Vagina (tissue), 2 donors: ENCODE measurements at places on chromosomes 3 and 15. TPM values are rescaled to one million over a fixed set of nuclear protein-coding genes. Genes with fewer than 3 reads are reported as not detected.

Gene SNRPN
- total RNA-seq, result 79.6 TPM

Gene CHDH
- total RNA-seq, result 1.7 TPM

Gene MAPK6
- 41.0 TPM for total RNA-seq

Gene CLDN18
- not detected for total RNA-seq

Gene TSC22D2
- total RNA-seq, result 35.6 TPM

Gene SEMA6D
- total RNA-seq, result 34.9 TPM

Gene LMLN
- 18.9 TPM for total RNA-seq

Gene MAPKAPK3
- 38.1 TPM for total RNA-seq

DNA sequence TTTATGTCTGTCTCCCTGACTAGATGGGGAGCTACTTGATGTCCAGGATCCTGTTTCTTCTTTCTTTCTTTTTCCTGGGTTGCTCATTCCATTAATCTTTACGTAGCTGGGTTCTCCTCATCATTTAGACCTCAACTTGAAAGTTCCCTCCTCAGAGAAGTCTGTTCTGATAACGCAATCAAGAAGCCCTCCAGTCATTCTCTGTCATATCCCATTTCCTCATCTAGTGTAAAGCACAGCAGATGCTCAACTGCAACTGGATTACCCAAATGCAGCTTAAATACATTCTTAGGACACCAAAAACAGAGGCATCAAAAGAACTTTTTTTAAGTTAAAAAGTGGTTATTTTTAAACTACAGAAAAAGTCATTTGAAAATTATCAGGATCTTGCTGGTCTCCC, 51.7 kb upstream of the ST3GAL6 start:
- DNase-seq, result no peak

- DNase-seq, result no peak
These were observed 22.2 kb downstream of the IQSEC1 start for GRCh38 chr3:13051066-13051465.

- no peak for DNase-seq
These were observed 36.7 kb downstream of the SRP14 start for GRCh38 chr15:40002295-40002694.

DNA sequence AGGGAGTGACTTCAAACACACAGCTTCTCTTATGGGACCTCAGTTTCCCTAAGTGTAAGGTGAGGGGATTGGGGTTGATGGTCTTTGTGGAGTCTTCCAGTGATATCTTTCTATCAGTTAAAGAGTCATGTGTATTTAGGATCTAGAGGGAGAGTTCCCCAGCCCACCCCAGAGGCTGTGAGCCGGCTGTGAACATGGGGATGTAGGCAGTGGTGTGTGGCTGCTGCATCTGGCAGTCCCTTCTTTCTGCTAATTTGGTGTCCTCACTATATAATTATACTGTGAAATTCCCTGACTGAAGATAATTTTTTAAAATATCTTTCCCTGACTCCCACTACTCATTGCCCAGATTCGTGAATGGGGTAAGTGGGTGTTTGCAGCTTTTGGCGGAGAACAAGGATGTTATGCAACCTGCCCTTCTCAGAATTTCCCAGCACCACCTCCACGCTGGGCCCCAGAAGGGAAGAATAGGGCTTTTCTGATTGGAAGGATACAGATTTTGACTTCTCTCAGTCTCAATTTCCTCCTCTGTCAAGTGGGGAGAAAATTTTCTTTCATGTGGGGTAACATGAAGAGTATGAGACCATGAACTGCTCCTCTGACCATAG, 79.0 kb upstream of the RASGRF1 start:
- peak; percentile 47 for DNase-seq

- no peak for DNase-seq
These were observed 146.0 kb upstream of the SMAD3 start for GRCh38 chr15:66919421-66919820.

GRCh38 chr3:9499455-9500107, 54.0 kb downstream of the LHFPL4 start:
- DNase-seq, result no peak

- DNase-seq, result no peak
These were observed 23.2 kb upstream of the OCA2 start for GRCh38 chr15:28122038-28122949.

DNA sequence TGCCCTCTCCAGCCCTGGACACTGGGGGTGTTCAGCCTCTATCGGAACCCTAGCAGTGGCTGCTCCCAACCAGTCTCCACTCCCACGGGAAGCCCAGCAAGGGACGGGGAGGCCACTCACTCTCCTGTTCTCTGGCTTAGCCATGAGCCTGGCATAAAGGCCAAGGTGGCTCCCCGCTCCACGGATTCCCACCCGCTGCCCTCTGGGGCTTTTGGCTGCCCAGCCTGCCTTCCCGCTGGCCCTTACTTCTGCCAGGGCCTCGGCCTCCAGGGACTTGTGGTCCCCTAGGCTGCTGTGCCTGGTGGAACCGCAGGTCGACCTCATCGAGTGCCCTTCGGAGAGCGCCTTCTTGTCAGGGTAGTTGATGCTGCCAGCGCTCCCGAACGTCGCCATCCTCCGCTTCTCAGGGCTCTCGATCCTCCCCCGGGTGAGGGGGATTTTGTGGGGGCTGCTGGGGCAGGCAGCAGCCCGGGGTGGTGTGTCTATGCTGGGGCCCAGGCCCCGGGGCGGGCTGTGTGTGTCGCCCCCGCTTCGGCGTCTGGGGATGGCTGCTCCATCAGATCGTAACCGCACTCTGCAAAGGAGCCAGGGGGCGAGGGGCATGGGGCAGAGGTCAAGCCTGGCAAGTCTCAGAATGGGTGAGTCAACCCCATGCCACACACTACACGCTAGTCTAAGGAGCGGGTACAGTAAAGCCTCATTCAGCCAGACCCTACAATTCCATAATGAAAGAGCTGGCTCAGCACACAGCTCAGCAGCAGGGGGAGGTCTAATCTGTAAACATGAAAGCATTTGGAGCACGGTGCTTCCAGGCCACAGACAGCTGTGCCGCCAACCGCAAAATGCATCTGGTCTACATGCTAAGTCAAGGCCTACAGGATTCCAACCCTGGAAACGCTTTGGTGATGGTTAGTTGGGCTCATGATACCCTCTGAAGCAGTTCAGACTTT, 27.3 kb upstream of the RAD18 start:
- DNase-seq, result no peak

DNA sequence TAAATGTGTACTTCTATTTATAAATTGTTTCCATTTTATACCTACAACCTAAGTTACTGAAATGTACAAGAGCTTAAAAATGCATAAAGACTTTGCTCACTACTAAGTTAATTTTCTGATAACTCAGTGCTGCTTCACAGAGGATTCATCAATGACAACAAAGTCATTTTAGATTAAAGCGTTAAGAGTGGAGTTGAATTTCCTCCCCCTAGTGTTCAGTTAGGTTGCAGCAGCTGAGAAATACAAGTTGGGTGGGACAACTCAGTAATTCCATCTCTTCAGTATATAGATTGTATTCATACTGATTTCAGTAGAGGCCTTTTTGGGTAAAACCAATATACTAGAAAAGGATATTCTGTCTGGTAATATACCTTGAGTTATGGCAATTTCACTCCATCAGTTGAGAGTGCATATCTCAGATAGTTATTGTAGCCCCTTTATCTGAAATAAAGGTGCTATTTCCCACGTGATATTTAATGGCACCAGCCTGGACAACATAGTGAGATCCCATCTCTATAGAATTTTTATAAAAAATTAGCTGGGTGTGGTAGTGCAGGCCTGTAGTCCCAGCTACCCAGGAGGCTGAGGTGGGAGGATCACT, 6.9 kb upstream of the RPL35A start:
- DNase-seq, result no peak

DNA sequence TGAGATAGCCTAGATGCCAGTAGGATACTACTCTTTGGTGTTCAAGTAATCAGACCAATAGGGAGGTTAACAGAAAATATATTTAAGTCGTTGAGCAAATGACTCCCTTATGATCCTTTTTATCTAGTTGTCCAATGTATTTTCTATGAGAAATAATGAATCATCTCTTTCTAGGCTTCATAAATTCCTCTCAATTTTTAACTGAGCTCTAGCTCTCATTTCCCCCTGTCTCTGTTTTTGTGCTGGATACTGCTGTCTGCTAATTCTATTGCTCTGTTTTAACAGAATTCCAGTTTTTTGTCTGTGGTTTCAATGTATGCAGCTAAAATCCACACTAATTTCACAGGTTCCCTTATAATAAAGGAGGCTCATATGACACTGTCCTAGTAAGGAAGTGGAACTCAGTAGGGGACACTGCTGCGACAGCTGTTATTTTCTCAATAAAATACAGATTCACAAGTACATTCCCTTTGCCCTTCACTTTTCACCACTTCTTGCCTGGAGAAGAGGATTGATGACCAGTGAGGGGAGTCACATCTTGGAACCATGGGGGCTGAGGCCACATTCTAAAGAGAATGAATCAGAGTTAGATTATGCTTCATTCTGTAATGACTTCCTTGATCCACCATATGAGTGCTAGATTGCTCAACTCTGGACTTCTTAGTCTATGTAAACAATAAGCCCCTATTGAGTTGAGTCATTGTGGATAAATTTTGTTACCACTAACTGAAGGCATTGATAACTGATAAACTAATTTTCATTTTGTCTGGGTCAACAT, 558.7 kb upstream of the KCNMB2 start:
- DNase-seq, result no peak

- no peak for DNase-seq
These were observed 34.5 kb downstream of the OSBPL10 start for GRCh38 chr3:31946484-31947081.
